Pulmonary artery endothelial cell (primary cell): ENCODE measurements at places on chromosomes 7 and 10. TPM values are rescaled to one million over a fixed set of nuclear protein-coding genes. Genes with fewer than 3 reads are reported as not detected.
A peak's percentile ranks its signal among the peaks of the same experiment; 100 is the strongest.

GRCh38 chr10:127618797-127619196 lies 69.7 kb downstream of the NPS start:
- no peak for DNase-seq

GRCh38 chr7:124027236-124027635 lies 5.6 kb downstream of the TMEM229A start:
- DNase-seq: no peak

GRCh38 chr7:22969010-22969431 lies 44.9 kb downstream of the HYCC1 start:
- no peak for DNase-seq

DNA sequence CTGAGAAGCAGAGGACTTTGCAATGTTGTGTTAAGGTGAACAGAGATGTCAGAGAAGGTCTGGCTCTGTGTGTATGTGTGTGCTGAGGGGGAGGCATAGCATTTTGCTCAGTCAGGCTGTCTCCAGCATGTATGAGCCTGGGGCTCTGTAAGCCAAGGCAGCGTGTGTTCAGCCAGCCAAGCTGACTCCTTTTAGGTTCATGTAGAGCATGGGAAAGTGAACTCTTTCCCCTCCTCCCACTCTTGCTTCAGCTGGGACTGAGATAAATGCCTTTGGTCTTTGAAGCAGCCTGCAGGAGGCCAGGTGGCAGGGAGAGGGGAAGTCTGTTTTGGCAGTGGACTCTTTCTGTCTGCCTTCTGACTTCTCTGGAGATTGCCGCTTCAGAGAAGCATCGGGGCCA lies 3.8 kb downstream of the SFXN2 start:
- no peak for DNase-seq

DNA sequence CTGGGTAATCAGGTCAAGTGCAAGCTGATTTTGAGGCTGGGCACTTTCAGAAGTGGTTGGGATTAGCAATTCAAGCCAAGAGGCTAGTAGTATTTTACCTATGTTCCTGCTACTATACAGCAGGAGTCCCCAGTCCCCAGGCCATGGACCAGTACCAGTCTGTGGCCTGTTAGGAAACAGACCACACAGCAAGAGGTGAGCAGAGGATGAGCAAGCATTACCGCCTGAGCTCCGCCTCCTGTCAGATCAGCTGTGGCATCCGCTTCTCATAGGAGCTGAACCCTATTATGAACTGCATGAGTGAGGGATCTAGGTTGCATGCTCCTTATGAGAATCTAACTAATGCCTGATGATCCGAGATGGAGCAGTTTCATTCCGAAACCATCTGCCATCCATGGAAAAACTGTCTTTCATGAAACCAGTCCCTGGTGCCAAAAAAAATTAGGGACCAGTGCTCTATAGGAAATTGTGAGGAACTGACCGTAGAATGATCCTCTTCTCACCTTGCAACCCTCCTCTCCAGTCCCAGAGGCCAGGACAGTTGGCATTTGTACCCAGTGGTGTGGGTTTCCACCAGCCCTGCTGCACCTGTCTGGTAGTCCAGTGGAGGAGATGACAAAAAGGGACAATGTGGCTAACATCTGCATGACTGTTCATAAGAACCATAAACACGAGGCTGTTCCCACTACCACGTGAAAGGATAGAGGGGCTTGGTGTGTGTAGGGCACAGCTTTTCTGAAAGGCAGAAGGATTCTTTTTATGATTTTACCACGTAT lies 172.5 kb downstream of the KIAA1217 start:
- DNase-seq: no peak

GRCh38 chr7:4878336-4879335 lies 4.9 kb downstream of the RADIL start:
- no peak for DNase-seq

- DNase-seq: no peak
Measured at GRCh38 chr10:96082153-96082552, 38.8 kb downstream of the CCNJ start.

DNA sequence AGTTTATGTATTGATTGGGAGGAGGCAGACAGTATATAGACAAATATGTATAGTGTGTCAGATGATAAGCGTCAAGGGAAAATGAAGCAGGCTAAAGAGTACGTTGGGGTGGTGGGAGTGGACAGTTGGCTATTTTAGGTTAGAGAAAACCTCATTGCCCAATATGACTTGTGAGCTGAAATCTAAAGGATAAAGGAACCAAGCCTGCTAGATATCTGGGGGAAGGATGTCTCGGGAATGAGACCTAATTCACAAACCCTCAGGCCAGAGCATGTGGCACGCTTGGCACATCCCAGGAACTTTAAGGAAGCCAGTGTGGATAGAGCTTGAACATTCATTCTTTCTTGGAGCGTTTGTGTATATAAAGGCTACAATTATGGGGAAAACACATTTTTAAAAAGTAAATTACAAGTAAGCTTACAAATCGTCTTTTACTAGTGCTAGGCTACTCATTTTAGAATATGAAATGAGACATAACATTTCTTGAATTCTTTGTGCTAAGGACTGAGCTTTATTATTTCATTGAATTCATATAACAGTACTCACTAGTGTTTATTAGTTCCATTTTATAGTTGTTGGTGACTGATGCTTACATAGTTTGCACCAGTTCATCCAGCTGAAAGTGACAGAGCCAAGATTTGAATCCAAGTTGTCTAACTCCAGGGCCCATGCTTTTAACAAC lies 9.7 kb downstream of the FHIP2A start:
- no peak for DNase-seq

GRCh38 chr7:76069238-76069638 lies 21.3 kb downstream of the MDH2 start:
- peak; percentile 49 for DNase-seq

DNA sequence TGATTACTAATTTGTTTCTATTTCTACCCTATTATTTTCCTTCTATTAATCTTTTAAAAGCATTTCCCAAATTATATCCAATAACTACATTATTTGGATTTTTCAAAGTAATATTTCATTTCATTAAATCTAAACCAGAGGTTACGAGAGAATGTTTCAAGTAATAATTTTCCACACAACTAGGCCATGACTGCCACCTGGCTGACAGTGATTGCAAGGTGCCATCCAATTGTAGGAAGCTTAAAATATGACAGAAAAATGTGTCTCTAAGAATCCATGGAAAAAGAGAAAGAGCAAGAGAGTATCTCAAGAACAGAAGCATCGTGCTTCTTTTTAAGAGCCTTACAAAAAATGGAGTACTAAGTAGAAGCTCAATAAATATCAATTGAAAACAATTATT lies 48.7 kb downstream of the TPK1 start:
- no peak for DNase-seq

- no peak for DNase-seq
Measured at GRCh38 chr10:74320717-74321116, 169.7 kb downstream of the ADK start.

- no peak for DNase-seq
Measured at GRCh38 chr10:128481152-128481840, 355.1 kb upstream of the MKI67 start.

DNA sequence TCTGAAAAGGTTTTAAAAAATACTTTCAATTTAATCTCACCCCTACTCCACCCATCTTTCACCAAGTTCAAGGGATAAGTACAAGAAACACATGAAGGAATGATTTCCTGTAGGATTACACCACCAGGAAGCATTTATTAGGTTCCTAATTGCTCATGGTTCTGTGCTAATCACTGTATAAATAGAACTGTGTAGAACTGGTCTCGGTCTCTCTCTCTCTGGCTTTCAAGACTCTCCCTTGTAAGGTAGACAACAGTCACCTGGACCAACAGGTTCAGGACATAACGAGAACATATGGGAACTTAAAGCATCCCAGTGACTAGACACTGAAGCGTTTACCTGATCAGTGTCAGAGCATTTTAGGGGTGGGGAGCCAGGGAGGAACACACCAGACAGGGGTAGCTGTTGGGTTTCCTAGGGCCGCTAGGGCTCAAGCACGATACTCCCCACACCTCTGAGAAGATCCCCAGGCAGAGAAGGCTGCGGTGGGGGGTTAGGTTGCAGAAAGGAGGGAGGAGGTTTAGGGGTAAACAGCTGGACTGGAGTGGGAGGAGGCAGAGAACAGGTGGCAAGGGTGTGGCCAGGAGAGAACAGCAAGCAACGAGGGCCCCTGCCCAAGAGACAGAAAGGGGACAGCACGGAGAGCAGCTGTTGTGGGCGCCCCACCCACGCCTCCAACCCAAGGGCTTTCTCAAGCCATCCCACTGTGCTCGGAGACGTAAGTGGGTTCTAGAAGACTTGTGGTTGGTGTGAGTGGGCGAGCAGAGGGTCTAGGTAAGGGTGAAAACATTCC lies 52.5 kb upstream of the USP6NL start:
- no peak for DNase-seq

GRCh38 chr10:78371136-78371535 lies 337.5 kb downstream of the RPS24 start:
- DNase-seq: no peak

GRCh38 chr10:132858121-132859081 lies 72.5 kb upstream of the NKX6-2 start:
- DNase-seq: no peak

GRCh38 chr10:61905837-61906561 lies 4.5 kb downstream of the ARID5B start:
- DNase-seq: no peak

DNA sequence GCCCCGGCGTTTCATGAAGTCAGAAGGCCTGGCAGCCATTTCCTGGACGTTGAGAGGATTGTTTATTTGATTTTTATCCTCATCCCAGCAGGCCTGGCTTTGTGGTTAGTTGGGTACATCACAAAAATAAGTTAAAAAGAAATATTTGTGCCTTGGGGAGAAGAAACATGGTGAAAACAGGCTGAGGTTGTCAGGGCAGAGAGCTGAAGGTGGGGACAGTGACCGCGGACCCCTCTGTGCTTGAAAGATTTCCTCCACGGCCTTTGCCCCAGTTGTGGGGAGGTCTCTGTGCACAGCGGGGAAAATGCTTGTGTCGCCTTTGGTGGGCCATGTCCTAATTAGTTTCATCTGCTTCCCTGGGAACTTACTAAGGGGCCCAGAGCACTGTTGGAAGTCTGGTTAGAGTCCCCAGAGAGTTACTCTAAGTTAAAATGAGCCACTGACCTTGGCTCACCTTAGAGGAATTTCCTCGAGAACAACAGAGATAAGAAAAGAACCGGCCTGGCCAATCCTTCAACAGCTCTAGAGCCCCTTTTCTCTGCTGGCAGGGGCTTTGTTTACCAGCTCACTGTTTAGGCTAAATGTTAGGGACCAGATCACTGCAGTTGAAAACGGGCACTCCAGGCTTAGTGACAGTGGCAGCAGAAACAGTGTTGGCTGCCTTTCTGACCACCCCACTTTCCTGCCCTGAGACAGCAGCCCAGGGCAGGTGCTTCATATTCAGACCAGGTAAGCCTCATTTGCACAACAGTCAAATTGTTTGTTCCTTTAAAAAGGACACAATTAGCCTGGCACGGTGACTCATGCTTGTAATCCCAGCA lies 37.9 kb downstream of the CRCP start:
- DNase-seq: no peak

- DNase-seq: no peak
Measured at GRCh38 chr10:14971867-14972448, 12.8 kb downstream of the MEIG1 start.

The MSMB gene
- not detected in 2 replicates for total RNA-seq

The VIPR2 gene
- not detected in 2 replicates for total RNA-seq

The NAMPT gene
- 278 and 408 TPM in 2 replicates for total RNA-seq

The NUTM2A gene
- total RNA-seq: 0.07 and 0.35 TPM in 2 replicates

The SNX10 gene
- 0.20 and 0.39 TPM in 2 replicates for total RNA-seq

The ARMC3 gene
- not detected in 2 replicates for total RNA-seq
